Stimulated activated CD8-positive, alpha-beta memory T cell treated with anti-CD3 and anti-CD28 coated beads, Interleukin-15, amount 100 ng/mL, for 4 hours (primary cell): ENCODE measurements at places on chromosomes 12 and 14.

DNA sequence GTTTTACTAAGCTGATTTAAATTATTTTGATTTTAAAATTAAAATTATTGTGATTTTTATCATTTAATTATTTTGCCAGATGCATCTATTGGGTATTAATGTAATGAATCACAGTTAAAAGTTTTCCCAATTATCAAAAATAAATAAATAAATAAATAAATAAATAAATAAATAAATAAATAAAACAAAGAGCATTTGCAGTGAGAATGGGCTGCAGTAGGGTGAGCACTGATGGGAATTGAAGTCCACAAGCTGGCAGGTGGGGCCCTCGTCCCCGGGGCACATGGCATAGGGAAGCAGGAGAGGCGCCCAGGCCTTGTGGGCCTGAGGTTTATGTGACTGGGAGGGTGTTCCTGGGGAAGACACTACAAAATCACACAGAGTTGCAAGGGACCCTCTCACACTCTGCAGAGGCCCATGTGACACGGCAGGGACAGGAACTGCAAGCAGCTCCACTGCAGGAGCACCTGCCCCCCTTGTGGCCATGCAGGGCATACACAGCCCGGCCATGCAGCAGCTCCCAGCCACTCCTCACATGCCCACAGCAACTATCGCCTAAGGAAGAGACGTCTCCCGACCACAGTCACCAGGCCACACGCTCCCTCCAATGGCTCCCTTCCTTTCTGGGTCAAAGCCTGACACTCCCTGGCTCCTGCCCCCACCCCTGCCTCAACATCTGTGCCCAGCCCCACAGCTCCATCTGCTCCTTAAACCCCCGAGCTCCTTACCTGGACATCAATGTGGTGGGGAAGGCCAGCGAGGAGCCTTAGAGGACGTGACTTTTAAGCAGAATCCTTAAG is 256.3 kb upstream of the SFSWAP start:
- DNase-seq, result no peak

DNA sequence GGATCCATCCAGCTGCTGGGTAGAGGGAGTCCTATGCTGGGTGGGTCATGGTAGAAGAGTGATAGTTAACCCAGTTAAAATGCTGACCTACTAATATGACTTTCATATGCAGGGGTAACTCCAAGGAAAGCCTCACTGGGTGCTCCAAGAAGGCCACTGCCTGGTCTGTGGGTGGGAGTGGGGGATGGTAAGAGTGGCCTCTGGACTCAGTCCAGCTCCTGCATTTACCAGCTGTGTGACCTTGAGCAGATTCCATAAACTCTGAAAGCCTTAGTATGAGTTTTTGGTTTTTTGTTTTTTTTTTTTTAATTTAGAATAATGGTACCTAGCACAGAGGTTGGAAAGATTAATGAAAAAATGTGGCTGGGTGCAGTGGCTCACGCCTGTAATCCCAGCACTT is 51.6 kb downstream of the ARF6 start:
- DNase-seq, result no peak

- no peak for DNase-seq
These were observed 50.9 kb downstream of the CLIP1 start for GRCh38 chr12:122371475-122372045.

- DNase-seq, result no peak
These were observed 410.1 kb upstream of the MGAT4C start for GRCh38 chr12:86666316-86666715.

GRCh38 chr12:92378682-92379479 is 233.2 kb upstream of the BTG1 start:
- DNase-seq, result no peak

DNA sequence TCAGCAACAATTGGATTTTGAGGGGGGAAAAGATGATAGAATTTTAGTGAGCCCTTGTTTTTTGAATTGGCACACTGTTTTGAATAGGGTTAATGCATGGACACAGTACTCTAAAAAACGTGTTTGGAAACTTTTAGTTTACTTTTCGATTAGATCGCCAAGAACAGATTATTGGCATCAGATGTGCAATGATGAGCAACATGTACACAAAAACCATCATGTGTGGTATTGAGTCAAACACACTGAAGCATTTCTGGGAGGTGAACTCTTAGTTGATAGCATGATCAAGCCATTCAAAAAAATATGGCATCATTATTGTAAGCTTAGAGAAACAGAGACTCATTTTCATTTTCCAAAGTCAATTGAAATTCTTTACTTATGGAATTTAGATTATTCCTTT is 329.2 kb downstream of the ADAMTS20 start:
- no peak for DNase-seq

GRCh38 chr12:42021469-42021868 is 123.2 kb downstream of the GXYLT1 start:
- no peak for DNase-seq

- DNase-seq, result no peak
These were observed 49.4 kb downstream of the DYRK2 start for GRCh38 chr12:67697967-67698366.

DNA sequence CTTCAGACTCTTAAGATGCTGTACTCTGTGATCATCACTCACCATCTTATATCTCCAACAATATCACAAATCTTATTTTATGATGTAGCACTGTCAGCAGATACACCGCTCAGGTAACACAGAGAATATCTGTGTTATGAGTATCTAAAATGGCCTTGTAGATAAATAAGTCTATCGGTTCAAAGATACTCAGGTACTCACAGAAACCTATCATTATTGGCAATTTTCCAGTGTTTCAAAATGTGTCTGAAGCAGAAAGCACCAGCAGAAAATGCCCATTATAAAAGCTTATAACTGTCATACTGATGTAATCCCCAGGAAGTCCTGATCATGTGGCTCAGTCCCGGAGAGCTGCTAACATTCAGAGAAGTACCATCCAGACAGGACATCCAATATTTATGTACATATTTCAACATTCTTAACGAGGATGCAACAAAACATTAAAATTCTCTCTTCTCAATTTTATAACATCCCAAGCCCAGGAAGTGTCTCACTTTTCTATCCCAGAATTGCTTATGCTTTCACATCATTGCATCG is 190.7 kb upstream of the LMNTD1 start:
- no peak for DNase-seq

GRCh38 chr12:73452672-73453469 is 1084.8 kb upstream of the ATXN7L3B start:
- no peak for DNase-seq

DNA sequence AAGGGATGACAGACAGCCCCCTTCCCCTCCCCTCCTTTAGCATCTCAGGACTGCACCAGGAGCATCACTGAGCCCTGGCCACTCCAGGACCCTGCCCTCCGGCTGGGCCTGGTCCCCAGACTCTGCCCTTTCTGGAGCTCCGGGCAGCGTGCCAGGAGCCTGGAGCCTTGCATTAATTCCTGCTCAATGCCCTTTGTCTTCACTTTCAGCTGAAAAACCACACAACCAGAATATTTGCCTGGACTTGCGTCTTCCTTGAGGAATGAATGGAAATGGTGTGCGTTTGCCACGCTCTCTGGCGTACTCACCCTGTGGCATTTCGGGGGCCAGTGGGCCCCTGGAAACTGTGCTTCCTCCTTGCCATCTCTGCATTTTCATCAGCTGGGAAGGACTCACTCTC is 8.5 kb upstream of the RFLNA start:
- no peak for DNase-seq

DNA sequence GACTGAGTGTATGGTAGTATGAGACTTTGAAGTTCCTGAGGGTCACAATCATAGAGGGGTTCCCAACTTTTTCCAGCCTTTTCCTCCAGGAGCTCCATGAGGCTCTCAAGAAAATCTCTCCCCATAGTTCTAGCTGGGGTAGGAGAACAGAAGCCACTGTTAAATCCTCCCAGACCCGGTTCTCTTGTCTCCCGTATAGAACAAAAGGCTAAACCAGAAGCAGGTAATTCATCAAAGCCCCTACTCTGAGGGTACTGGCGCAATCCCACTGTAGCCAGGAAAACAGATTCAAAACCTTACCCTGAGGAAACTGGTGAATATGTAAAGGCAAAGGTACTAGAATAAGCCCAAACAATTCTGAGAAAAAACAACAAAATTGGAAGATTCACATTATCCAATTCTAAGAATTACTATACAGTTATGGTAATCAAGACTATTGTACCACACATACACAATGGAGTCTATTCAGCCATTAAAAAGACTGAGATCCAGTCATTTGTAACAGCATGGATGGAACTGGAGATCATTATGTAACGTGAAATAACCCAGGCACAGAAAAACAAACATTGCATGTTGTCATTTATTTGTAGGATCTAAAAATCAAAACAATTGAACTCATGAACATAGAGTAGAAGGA is 20.5 kb downstream of the OR8S1 start:
- no peak for DNase-seq

DNA sequence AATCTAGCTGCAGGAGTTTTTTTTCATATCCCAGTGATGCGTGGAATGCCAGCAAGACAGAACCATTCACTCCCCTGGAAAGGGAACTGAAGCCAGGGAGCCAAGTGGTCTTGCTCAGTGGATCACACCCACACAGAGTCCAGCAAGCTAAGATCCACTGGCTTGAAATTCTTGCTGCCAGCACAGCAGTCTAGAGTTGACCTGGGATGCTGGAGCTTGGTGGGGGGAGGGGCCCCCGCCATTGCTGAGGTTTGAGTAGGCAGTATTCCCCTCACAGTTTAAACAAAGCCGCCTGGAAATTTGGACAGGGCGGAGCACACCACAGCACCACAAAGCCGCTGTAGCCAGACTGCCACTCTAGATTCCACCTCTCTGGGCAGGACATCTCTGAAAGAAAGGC is 86.9 kb upstream of the STXBP6 start:
- DNase-seq, result no peak

DNA sequence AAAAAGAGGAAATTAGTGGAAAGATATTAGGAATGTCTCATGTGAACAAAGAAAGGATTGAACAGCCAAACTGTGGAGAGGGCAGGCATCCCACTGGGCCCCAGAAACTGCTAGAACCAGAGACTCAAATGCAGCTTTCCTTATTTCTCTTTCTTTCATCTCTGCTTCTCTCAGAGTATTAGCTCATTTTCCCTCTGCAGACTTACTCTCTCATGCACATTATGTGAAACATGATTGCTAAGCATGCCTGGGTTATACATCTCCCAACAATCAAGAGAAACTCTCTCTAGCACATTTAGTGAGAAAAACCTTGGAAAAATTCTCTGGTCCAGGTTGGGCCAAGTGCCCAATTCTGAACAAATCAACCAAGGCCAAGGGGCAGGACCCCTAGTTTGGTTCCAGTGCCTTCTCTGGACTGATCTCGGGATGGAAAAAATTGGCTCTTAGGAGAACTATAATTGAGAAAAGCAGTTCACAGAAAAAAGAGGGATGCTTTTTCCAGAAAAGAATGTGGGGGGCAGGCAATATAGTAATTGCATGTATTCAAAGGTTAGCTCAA is 313.1 kb downstream of the RAD51B start:
- no peak for DNase-seq

DNA sequence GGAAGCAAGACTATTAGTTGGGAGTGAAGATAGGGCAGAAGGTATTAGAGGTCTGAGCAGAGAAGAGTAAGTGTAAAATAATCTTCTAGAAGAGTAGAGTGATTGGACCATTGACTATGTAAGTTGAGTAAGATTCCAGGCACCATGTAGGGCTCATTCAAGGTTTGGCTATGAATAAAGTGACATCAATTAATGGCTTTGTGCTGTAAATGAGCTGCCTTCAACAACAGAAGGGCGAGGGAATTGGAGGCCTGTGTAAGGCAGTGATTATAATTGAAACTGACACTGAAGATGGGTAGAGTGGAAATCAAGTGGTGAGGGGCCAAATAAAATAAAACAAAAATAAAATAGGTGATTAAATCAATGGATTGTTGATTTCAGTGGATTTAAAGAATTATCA is 26.4 kb downstream of the PTPRQ start:
- no peak for DNase-seq

DNA sequence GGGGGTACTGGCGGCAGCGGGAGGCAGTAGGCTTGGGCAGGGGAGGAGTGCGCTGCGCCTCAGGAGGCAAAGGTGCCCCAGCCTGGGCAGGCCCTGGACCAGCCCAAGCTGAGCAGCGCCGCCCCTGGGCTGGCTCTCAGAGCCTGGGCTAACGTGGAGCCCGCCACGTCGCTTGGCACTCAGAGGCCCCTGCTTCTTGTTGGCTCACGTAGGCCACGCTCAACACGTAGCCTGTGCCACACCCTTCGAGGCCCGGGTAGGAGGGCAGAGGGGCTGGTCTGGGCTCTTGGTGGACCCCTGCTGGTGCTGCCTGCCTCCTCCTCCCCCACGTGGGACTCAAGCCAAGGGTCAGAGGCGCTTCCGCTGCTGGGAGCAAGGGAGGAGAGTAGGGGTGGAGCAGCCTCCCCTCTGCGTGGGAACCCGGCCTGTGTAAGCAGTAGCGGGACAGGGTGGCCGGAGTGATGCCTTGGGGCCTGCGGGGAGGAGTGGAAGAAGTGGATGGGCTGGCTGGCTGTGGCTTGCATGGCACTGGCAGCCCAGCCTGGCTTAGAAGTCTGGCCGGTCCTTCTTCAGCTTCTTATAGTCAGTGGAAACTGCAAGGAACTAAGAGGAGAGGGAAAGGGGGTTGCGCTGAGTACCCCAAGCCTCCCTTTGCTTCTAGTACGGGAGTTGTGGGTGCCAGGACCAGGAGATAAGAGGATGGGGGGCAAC is 5.7 kb downstream of the SHMT2 start:
- DNase-seq, result no peak

- no peak for DNase-seq
These were observed 59.6 kb upstream of the ACTN1 start for GRCh38 chr14:69038455-69039287.

GRCh38 chr14:67373347-67373746 is 13.2 kb downstream of the EIF2S1 start:
- no peak for DNase-seq

DNA sequence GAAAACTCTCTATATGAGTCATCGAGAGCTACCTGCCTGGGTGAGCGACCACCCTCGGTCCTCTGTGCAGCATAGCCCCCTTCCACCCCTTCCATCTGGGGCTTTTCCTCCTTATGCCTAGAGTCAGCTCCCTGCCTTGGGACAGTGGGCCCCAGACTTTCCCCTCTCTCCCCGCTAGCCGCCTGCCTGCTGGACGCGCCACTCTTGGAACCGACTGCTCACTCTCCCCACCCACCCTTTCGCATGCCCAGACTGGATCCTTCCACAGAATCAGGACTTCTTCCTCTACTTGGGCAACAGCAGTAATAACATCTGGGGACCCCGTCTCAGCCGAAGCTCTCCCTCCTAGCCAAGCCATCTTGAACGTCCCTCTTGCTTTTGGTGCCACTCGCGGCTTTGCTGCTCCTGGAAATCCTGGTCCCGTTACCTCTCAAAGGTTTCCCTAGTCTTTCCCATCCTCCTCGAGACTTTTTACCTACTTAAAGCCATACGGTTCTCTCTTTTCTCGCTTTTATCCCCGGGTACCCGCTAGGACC is 671 bp downstream of the ESYT1 start:
- DNase-seq, result no peak

GRCh38 chr14:91708795-91709194 is 23.1 kb downstream of the CATSPERB start:
- no peak for DNase-seq

DNA sequence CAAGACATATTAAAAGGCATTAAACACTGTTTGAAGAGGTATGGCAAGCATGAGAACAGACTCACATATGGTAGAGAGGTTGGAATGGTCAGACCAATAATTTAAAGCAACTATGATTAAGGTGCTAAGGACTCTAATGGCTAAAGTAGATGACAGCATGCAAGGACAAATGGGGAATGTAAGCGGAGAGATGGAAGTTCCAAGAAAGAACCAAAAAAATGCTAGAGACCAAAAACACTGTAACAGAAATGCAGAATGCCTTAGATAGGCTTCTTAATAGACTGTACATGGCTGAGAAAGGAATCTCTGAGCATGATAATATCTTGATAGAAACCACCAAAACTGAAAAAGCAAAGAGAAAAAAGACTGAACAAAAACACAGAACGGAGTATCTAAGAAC is 77.4 kb downstream of the RIN3 start:
- no peak for DNase-seq

GRCh38 chr12:58871556-58871955 is 48.7 kb downstream of the LRIG3 start:
- no peak for DNase-seq
